ENCODE measurements at places on chromosomes 1 and 21. TPM values are rescaled to one million over a fixed set of nuclear protein-coding genes. Genes with fewer than 3 reads are reported as not detected.
A peak's percentile ranks its signal among the peaks of the same experiment; 100 is the strongest.

- peak; percentile 49 for DNase-seq
These were observed 61.6 kb upstream of the TENT5B start for GRCh38 chr1:27074175-27074780.

Gene HFM1
- 0.08 TPM for polyA plus RNA-seq

DNA sequence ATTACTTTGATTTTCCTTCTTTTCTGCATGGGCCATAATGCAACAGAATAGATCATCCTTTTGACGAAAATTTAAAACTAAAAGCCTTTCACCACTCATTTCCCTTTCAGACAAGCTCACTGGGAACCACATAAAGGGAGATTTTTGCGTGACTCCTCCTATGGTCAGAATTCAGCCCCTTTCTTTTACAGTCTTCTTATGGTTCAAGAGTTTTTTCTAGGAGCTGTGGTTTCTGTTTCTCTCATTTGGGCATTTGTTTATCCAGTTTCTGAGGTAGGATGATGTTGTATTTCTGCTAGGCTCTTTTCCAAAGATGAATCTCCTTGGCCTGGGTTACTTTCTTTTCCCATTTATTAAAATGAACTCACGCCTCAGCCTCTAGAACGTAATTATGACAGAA lies 16.9 kb downstream of the RGS1 start:
- DNase-seq = no peak

GRCh38 chr1:185907246-185907645 lies 173.1 kb downstream of the HMCN1 start:
- DNase-seq = no peak

Data from A549 (cell line).